SW480 (cell line): ENCODE measurements at places on chromosomes 7 and 10.

DNA sequence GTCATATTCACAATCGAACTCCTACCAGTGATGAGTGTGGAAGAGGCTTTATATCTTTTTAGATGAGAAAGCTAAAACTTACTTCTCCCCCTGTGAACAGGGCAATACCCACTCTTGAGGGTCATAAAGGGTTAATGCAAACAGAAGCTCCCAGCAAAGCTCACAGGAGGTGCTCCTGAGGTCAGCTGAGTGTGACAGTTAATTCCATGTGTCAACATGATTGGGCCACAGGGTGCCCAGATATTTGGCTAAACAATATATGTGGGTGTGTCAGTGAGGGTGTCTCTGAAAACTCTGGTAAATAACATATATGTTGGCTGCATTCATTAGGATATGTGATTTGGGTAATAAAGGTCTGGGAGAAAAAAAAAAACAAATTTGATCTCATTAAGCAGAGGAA is 86.0 kb downstream of the HIP1 start:
- DNase-seq: no peak

DNA sequence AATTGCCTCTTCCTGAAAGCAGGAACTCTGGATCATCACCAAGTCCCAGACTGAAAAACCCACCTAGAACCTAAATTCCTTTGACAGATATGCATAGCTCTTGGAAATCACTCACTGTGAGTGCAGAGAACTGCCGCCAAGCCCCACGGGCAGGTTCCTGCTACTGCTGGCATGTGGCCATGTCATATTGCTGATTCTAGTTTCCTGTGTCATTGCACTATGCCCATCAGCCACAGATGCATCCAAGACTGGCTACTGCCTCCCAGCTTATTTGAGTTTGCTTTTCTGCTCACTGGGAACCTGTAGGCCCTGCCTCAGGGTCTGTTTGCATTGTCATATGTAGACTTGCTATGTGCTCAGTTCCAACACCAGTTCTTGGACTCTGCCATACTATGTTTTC is 786.0 kb downstream of the GRID1 start:
- DNase-seq: no peak

GRCh38 chr10:110860576-110861241 is 11.0 kb upstream of the PDCD4 start:
- no peak for DNase-seq

- DNase-seq: no peak
Measured at GRCh38 chr7:54632696-54633095, 90.5 kb downstream of the VSTM2A start.

- no peak for DNase-seq
Measured at GRCh38 chr10:15558136-15558535, 161.6 kb downstream of the ITGA8 start.

GRCh38 chr10:30935078-30935477 is 96.6 kb downstream of the ZNF438 start:
- DNase-seq: no peak

DNA sequence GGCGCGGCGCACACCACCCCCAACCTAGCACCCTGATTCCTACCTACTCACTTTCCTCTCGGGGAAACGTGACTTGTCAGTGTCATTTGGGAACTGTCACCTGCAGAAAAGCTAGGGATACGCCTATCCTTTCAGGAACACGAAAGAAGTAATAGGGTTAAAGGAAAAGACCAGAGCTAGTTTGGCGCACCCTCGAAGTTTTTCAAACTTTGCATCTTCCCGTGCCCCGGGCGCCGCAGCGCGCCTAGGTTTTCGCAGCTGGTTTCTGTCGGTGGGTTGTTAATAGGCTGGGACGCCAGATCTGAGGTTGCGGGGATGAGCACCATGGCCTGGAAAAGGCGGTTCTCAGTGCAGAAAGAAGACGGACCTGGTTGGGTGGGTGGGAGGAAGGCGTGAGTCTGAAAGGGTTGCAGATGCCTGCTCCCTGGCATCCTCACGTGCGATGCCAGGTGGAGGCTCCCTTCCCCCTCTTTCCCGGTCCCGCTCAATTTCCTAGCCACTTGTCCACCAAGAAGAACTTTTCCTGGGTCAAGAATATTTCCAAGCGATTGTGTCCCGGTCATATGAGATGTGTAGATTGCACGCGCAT is 568 bp upstream of the MEOX2 start:
- no peak for DNase-seq

DNA sequence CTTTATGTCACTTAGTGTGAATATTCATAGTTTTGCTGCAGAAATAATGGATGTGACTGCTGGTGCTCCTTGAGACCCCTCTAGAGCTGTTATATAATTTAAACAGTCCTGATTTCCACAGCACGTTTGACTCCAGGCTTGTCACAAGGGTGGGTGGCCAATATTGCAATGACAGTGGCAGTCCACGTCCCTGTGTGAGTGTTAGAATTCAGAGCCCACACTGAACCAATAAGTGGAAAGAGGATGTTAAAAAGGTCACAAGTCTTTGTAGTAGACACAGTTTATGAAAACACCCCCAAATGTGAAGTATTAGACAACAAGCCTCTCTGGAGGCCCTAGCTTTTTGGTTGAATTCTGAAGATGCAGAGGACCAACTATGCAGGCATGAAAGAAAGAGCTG is 2.0 kb downstream of the PPP1R17 start:
- DNase-seq: no peak
